ENCODE measurements at places on chromosomes 1 and 21.

DNA sequence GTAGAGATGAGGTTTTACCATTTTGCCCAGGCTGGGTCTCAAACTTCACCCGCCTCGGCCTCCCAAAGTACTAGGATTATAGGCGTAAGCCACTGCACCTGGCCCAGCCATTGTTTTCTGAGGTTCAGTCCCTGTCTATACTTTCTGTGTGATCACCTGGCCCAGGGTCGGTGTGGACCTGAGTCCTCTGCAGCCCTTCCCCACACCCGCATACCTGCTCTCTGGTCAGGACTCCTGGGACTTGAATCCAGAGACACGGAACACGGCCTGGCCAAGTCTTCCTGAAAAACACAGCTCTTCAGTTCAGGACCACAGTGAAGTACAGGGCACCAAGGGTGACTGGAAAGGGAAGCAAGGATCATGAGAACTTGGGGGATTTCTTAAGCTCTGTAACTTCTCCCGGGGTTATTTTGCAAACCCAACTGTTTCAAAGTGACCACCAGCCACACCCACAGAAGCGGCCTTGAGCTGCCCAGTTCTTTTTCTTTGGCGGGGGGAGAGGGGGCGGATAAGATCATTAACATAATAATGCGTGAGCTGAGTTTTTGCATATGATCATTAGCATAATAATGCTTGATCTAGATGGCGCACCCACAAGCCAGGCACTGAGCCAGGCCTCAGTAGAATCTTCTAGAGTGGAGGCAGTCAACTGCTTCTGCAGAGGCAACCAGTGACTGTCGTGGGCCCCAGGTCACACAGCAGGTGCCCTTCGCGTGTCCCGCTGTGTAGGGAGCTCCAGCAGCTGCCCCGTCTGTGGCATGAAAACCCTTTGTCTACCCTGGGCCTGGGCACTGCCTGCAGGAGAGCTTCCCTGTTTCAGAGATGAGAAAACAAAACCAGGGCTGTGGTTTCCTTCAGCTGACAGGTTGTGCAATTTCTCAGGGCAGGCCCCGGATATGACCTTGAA, 1.7 kb upstream of the NADK start:
- peak; percentile 21 for DNase-seq

DNA sequence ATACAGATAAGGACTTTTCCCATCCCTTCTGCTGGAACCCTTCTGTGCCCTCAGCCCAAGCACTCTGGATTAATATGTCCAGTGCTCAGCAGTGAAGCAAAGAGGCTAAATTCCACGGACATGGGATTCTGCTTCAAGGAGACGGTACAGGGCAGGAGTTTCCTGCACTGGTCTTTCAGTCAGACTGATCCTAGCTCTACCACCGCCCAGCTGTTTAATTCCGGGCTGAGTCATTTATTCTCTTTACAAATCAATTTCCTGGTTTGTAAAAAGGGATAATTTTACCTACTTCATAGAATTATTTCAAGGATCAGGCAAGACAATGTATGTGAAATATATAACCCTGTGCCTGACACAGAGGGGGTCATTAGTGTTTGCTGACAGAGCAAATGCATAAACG, 41.6 kb upstream of the NRDC start:
- DNase-seq = no peak

DNA sequence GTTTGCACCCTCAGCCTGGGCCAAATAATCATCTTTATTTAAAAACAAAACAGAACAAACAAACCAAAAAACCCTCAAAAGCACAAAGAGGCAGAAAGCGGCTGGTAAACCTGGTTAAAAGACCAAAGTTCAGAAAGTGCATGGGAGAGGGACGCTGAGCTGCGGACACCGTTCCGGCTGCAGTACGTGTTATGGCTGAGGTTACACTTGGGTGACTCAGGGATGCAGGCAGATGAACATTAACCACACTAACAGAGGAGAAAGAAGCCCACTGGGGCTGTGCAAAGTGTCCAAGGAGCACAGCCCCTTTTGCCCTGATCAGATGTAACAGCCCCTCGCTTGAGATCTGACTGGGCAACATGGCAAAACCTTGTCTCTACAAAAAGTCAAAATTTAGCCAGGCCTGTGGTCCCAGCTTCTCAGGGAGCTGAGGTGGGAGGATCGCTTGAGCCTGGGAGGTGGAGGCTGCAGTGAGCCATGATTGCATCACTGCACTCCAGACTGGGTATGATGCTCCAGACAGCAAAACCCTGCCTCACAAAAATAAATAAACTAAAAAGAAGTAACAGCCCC, 28.3 kb downstream of the GPR157 start:
- no peak for DNase-seq

- DNase-seq = no peak
These were observed 4.2 kb upstream of the TFF3 start for GRCh38 chr21:42319376-42319775.

DNA sequence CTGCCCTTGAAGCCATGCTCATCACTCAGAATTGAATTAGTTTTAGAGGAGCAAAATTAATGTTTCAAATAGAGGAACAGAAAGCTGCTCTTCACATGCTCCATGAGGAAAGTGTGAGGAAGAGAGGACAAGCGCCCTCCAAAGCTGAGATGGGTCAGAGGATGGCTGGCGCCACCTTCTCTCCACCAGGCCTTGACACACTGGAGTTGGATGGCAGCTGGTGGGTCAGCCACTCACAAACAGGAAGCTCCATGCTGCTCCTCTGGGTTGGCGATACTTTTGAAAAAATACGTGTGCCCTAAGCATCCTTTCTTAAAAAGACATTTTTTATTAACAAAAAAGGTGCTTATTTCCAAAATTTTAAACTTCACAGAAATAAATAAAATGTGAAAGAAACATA, 3.1 kb upstream of the CD2 start:
- no peak for DNase-seq

DNA sequence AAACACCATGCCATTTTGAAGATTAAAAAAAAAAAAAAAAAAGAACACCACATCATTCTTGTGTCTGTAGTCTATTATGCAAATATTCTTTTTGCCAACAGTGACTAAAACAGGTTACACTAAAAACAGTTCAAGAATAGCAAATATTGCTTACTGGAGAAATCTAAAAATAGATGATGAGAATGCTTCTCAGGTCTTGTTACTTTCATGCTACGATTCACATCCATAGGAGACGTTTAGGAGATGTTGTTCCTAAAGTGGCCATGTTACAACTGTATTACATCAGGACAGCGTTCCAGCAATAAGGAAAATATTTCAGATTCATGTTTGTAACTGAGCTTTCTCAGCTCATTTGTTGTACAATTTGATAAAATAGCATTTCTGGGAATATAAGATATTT, 32.3 kb downstream of the RAB3GAP2 start:
- DNase-seq = no peak

GRCh38 chr1:229185963-229186362, 84.9 kb upstream of the RAB4A start:
- DNase-seq = no peak

- DNase-seq = no peak
These were observed 216.6 kb upstream of the CSF3R start for GRCh38 chr1:36699113-36699911.

GRCh38 chr1:206049293-206049692, 3.7 kb upstream of the RHEX start:
- DNase-seq = no peak

- DNase-seq = no peak
These were observed 328 bp downstream of the MYCL start for GRCh38 chr1:39901464-39901713.

DNA sequence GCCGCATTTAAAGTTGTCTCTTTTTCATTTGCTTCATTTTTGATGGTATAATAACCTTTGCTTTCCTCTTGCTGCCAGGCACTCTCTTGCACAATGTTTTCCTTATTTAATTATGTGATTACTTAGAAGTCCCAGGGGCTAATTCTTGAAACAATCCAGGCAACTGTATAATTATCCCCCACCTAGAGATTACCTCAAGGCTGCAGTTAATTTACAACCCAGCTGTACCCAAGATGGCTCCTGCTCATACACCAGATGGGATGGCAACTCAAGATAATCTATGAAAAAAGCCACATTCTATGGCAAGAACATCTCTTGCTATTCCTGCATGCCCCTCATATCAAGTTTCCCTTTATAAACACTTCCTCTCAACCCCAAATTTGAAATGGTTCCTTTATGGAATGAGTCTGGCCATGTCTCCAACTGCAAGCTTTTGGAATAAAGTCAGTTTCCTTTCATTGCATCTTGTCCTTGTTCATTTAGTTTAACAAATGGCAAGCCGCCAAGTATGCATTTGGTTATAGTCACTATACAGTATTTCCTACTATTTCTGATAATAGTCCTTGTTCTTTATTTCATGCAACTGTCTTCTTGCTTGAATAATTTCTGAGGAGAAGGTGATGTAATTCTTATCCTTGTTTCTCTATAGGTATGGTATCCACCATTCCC, 1042.6 kb downstream of the PLA2G4A start:
- DNase-seq = no peak

DNA sequence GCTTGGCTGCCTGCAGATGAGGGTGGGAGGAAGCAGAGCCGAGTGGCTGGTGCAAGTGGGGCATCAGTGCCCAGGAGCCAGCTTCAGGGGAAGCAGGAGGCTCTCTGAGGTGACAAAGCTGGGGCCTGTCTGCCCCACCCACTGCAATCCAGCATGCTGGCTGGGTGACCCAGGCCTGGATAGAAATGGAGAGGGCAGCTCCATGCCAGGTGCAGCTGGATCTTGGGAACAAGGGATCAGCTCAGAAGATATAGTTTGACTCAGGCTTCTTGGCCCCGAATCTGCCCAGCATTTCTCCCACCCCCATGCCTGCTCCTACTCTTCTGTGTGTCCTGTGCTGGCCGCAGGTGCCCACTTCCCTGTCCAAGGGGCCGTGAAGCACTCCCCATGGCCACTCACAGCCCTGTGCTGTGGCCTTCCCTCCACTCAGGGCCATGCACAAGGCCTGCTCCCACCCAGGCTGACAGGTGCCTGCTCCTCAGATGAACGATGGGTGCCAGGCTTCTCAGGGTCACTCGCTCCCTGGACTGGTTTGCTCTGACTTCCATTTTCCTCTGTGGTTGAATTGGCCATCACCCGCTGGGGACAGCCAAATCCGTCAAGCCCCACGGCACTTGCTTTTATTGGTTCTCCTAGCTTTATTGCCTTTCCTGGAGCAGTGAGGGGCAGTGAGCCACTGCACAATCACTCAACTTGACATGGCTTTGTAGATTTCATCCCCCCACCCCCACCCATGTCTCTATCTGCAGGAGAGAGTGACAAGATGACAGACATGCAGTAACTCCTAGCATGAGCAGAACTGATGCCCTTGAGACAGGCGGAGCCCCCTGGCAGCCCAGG, 174.8 kb upstream of the VAMP3 start:
- no peak for DNase-seq

- no peak for DNase-seq
These were observed 73.9 kb downstream of the SLC66A1 start for GRCh38 chr1:19385869-19386591.

DNA sequence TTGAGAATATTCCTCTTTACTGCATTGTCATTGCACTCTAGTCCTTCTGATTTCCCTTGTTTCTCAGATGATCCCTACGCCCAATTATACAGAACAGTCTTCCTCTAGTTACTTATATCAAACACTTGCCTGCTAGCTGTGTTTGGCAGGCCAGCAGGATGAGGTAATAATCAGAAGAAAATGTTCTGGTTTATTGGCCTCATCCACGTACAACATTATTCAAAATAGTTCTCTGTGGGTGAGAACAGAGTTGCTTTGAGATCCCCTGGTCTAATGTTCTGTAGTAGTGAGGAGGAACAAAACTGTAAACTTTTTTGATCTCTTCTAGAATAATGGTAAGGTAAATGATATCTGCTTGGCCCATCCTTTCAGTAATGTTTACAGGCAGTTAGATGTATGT, 22.3 kb upstream of the C1orf105 start:
- DNase-seq = no peak

DNA sequence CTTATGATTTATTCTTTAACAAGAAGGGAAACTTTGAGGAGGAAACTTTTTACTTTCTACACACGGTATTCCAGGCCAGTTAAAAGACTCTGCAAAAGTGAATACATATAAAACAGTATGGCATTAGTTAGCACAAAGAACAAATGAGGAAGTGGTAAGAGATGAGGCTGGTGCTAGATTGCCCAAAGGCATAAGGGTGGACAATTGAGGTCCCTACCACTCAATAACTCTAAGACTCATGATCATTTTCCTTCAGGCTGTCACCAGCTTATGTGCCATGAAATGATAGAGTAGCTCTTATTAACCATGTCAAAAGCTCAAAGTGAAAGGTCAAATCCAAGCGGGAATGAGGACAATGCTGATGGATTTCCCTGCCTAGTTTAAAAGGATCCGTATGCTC, 124.5 kb downstream of the TBX15 start:
- DNase-seq = no peak

DNA sequence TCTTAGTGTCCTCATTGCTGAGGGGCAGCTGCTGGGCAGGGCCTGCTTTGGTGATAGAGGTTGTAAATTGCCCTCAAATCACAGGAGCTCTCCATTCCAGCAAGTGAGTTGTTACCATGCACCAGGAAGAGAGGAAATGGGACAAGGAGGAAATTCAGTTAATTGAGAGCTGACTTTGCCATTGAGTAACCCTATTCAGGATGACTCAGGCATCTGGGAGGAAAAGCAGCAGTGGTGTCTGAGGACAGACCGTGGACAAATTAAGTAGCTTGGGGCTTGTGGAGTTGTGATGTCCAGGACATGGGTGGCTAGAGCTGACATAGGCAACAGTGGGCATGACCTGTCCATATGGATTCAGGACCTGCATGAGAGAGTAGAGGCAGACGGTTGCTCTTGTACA, 5.9 kb downstream of the ARHGEF10L start:
- no peak for DNase-seq

- DNase-seq = no peak
These were observed 46.5 kb downstream of the ZNHIT6 start for GRCh38 chr1:85661767-85662166.

- no peak for DNase-seq
These were observed 659.9 kb downstream of the KCNT2 start for GRCh38 chr1:195948123-195948895.

GRCh38 chr1:58443986-58444868, 102.3 kb downstream of the OMA1 start:
- no peak for DNase-seq

GRCh38 chr1:245411245-245412036, 256.7 kb downstream of the KIF26B start:
- no peak for DNase-seq

DNA sequence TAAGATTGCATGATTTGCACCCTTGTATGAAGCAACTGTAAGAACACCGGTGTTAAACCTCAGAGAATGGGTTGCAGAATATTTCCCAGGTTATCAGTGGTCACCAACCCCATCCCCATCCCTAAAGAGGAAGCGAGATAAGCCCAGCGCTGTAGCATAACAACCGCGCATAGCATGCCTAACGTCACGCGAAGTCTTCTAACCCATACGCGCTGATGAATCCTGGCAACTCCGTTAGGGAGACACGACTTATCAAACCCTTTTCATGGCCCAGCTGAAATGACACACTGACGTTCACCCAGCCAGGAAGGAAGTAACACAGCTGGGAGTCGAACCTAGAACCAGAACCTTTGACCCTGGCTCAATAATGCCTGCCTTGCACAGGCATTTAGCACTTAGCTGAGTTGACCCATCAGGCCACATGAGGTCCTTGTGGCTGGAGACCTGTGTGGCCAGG, 24.2 kb downstream of the TMEM51 start:
- DNase-seq = no peak

- DNase-seq = no peak
These were observed 11.4 kb downstream of the WNT2B start for GRCh38 chr1:112520166-112520565.
